ENCODE measurements at places on chromosomes 12 and 14. TPM values are rescaled to one million over a fixed set of nuclear protein-coding genes. Genes with fewer than 3 reads are reported as not detected.

The CDCA3 gene
- 18.4 TPM for total RNA-seq

The OAS2 gene
- total RNA-seq: 5.6 TPM

The GLT1D1 gene
- total RNA-seq: not detected

The CLMN gene
- total RNA-seq: 0.43 TPM

The DBX2 gene
- not detected for total RNA-seq

The CCDC38 gene
- not detected for total RNA-seq

The PRIMA1 gene
- not detected for total RNA-seq

All from fibroblast of villous mesenchyme (primary cell).